Activated CD4-positive, alpha-beta T cell treated with anti-CD3 and anti-CD28 coated beads for 36 hours (primary cell): ENCODE measurements at places on chromosomes 5 and 9. TPM values are rescaled to one million over a fixed set of nuclear protein-coding genes. Genes with fewer than 3 reads are reported as not detected.

- H3K27me3 ChIP-seq = no peaks in the 10 kb centered on the region
- peaks cover 39% of the 10 kb centered on the region for H3K36me3 ChIP-seq
- peak overlapping the region; percentile 98 for H3K27ac ChIP-seq
- DNase-seq = peak; percentile 92
- peak overlapping the region; percentile 80 for H3K4me3 ChIP-seq
- peaks cover 74% of the 10 kb centered on the region for H3K4me1 ChIP-seq
Measured at GRCh38 chr5:172114875-172115422, 73.1 kb downstream of the STK10 start.

DNA sequence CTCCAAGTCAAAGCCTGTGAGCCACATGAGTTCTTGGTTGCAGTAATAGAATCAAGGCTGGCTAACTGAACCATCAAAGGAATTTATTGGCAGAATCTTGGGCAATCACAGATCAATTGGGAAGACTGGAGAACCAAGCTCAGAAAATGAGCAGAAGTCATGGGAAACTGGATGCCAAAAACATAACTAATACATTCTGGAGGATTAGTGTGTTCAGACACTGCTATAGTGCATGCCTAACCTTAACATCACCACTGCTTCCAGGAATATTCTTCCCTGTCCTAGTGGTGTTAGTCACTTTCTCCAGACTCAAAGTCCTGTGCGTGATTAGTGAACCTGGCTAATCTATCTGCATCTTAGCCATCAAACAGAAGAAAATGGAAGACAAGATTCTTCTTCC lies 843.7 kb downstream of the EFNA5 start:
- no peaks in the 10 kb centered on the region for H3K4me1 ChIP-seq
- H3K4me3 ChIP-seq = no peak overlapping the region
- H3K27ac ChIP-seq = no peak overlapping the region
- no peak for DNase-seq
- H3K36me3 ChIP-seq = no peaks in the 10 kb centered on the region

TMEM252 gene
- total RNA-seq = not detected

DNA sequence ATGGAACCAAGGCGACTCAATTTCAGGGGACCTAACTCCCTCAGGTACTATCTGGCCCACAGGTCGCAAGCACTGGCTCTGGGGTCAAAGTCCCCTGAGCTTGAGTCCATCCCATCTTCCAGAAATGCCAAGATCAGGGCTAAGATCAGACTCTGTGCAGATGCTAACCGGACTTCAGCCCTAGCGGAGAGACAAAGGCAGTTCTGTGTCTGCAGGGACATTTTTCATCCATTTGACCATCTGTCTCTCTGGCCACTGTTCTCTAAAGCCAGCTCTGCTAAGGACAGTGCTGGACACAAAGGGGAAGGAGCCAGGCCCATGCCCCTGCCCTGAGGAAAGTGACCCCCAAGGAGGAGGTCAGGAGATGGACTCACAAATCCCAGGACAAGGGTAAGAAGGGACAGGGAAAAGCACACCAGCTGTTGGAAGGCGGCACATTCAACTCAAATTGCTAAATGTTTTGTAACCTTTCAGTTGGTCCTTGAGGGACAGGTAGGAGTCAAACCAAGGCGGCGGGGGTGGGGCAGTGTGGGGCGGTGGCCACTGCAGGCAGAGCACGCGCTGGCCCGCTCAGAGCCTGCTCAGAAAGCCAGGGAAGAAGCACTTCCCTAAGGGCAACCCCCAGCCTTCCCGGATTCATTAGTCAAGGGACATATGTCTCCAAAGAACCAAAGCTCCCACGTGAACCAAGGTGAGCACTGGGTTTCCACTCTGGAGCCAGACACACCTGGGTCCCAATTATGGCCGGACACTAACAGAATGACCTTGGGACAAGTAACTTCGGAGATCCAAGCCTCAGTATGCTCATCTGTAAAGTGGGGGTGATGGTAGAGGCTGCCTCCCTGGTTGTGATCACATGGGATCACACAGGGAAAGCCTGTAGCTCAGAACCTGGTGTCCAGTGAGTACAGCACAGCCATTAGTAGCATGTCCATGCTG lies 42.8 kb downstream of the STK10 start:
- H3K36me3 ChIP-seq = peaks cover 21% of the 10 kb centered on the region
- peak overlapping the region; percentile 56 for H3K27ac ChIP-seq
- H3K27me3 ChIP-seq = no peaks in the 10 kb centered on the region
- peaks cover 84% of the 10 kb centered on the region for H3K4me1 ChIP-seq

DNA sequence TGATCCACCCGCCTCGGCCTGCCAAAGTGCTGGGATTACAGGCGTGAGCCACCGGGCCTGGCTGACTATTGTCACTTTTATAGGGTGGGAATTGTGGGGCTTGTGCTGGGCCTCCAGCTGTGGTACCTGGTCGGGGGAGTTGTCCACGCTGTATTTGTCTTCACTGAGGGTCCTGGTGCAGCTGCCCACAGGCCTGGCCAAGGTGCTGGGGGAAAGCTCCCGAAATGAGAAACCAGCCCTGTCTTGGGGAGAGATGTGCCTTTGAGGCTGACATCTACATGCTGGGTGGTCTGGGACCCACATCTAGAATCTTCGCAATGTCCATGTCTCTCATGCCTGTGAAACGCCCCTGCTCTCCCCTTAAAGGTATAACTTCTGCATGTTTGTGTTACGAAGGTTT lies 2.6 kb downstream of the EXOC3 start:
- H3K4me1 ChIP-seq = peaks cover 51% of the 10 kb centered on the region
- DNase-seq = no peak
- H3K4me3 ChIP-seq = no peak overlapping the region
- peak overlapping the region; percentile 51 for H3K27ac ChIP-seq
- peaks cover 45% of the 10 kb centered on the region for H3K36me3 ChIP-seq

SLC4A9 gene
- 0.21 TPM for total RNA-seq

- no peak overlapping the region for H3K27ac ChIP-seq
Measured at GRCh38 chr5:33232731-33233505, 207.8 kb upstream of the TARS1 start.
